RPMI8226 (cell line): ENCODE measurements at places on chromosomes 7 and 10.

- DNase-seq: no peak
These were observed 75.2 kb upstream of the CHST15 start for GRCh38 chr10:124168581-124168980.

- no peak for DNase-seq
These were observed 324.7 kb upstream of the AKR1E2 start for GRCh38 chr10:4501306-4501705.

- no peak for DNase-seq
These were observed 182.4 kb downstream of the PLXNA4 start for GRCh38 chr7:132393789-132394261.

- DNase-seq: peak; percentile 91
These were observed at the start of gene HPS6 for GRCh38 chr10:102064868-102065560. Gene HPS6 (plus strand): TSS chr10:102065349. CDS start chr10:102065475, 126 bp downstream.

- no peak for DNase-seq
These were observed 76.1 kb downstream of the PRKAG2 start for GRCh38 chr7:151800861-151801260.

- DNase-seq: peak; percentile 24
These were observed 5.6 kb upstream of the DKK1 start for GRCh38 chr10:52308251-52309031.

DNA sequence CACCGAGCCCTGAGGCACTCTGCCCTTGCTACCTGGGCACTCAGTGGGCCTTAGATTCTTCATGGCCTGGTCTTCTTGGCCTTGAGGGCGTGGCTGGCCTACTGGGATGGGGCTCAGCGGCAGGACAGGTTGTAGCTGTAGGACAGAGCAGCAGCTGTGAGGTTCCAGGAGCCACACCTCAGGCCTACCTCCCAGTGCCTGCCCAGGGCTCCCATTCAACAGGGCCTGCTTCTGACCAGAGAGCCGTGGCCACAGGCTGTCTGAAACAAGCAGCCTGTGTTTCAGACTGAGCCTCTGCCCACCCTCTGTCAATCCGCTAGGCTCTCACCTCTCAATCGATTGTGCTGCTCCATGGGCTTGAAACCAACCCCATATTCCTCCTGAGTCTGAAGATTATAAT, 928.0 kb upstream of the ZNF722 start:
- DNase-seq: no peak
